ENCODE measurements at places on chromosomes 16 and 17. TPM values are rescaled to one million over a fixed set of nuclear protein-coding genes. Genes with fewer than 3 reads are reported as not detected.

DNA sequence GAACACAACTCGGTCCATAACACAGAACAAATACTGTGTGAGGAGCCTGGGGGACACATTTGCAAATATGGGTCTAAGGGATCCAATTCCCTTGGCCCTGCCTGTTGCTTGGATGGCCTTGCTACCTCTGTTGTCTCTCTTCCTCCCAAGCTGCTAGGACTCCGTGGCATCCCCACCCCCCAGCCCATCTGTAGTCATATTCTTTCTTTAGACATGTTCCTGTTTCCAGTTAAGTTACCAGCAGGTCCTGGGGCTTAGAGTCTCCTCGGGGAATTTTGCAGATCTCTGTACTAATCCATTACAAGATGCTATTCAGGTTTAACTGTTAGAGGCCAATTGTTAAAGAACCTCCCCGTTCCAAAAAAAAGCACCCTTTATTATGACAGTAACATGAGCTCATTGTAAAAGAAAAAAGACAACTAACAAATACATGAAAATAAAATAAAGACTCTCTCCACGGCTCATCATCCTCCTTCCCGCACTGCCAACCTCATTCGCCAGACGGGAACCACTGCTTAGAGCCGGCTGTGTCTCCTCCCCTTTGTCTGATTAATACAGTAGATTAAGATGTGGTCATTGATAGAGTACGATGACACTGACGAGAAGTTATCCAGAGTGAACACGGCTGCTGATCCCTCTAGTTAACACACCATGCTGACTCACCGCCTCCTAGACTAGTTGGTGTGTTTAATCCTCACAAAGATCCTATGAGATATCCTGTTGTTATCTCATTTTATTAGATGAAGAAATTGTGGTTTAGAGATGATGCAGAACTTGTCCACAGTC, 22.2 kb downstream of the HS3ST4 start:
- DNase-seq, result no peak

SLC12A3 gene
- polyA plus RNA-seq, result not detected

GRCh38 chr16:30041841-30042240, 10.8 kb upstream of the TLCD3B start:
- no peak for DNase-seq

DNA sequence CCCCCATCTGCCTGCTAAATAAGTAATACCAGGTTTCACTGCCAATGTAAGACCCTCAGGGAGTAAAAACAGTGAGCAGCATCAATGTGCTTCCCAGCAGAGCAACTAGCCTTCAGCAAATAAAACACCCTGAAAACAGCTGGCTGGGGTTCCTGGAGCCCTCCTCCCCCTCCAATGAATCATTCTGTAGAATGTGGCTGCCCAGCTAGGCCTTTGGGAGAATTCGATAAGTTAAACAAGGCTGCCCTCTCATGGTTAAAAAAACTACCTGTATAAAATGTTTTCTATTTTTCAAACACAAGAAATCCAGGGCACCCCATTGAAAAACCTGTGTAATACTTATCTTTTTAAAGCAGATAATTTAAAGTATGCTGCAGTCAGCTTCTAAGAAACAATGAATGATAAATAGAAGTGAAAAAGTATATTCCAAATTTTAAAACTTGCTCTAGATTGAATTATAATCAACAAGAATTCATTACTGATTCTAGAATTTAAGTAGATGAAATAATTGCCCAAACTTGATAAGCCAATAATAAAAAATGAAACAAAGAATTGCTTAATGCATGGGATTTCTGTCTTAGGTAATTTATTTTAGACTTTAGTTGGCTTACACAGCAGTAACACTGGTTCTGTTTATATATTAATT, 9.4 kb upstream of the TOM1L1 start:
- DNase-seq, result no peak
